Panc1 (cell line): ENCODE measurements at places on chromosomes 3 and 15. TPM values are rescaled to one million over a fixed set of nuclear protein-coding genes. Genes with fewer than 3 reads are reported as not detected.

Gene TP63
- total RNA-seq: 0.51 TPM

Gene ATP2B2
- not detected for total RNA-seq

Gene DGKG
- total RNA-seq: 0.46 TPM

Gene GP5
- 0.05 TPM for total RNA-seq

Gene FBXO45
- 21.6 TPM for total RNA-seq

Gene POLR2M
- total RNA-seq: 76.6 TPM

Gene ANKUB1
- total RNA-seq: not detected
